ENCODE measurements at places on chromosomes 12 and 14.
A peak's percentile ranks its signal among the peaks of the same experiment; 100 is the strongest.

DNA sequence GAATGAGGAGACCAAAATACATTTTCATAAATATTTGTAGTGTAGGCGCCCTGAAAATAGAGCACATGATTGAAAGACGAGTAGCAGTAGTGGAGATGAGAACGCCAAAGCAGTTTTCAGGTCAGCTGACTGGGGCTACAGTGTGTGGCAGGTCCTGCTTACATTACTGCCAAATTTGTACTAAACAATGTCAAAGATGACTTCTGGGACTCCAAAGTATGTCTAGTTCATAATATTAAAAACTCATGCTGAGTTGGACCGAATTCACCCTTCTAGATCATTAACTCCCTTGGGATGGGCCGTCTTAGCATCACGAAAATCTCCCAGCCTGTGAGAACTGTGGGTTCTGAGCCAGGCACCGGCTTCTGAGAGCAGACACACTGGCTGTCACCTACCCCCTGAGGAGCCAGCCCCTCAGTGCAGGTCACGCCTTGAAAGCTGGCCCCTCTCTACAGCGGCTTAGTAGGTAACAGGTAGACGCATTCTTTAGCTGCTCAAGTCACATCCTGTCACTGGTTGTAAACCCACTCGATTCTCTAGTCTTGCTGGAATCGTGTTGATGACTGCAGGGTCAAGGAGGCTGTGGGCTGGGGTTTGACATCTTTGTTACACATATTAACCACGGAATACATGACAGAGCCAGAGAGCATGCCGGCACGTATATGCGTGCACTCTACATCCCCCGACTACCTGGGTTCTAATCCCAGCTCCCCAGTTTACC is 210.4 kb downstream of the ETV6 start:
- no peak for DNase-seq

DNA sequence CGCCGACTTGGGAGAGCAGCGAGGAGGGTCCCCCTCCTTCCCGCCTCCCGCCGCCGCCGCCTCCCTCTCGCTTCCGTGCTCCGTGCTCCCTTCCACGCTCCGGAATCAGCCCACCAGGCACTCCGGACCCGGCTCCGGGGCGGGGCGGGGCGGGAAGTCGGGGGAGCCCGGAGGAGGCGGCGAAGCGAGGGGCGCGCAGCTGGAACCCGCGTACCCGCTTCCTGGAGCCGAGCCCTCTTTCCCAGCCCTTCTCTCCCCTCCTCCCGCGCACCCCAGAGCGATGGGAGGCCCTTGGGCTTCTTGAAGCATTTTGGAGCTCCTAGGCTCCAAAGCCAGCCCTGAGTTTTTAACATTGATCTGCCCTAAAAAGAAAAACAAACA is at the start of gene SYNDIG1L:
Gene SYNDIG1L (minus strand): TSS at position 9 of the 381 bp plus-strand sequence. CDS start 16,466 bp downstream, outside the sequence.
- DNase-seq, result no peak

DNA sequence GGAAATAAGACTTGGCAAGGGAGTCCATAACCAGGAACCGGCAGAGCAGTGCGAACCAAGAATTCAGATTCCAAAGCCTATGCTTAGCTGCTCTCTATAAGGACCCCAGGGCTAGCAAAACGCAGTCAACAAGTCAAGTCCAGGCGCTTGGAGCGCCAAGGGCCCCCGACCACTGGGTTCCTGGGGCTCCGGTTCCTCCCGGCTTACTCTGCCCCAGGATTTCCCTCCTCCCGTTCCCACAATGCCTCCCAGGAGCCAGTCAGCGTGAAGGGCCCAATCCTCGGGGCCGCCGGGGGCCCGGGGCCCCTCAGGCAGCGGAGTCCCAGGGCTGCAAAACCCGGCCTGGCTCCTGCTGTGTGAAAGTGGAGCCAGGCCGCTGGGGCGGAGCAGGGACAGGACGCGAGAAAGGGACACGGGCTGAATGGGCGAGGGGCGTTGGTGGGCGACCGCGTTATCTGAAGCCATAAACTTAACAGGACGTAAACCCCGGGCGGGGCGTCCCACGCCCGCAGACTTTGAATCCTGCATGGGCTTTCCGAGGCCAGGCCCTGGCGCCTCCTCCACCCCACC is 1.5 kb downstream of the KRT8 start:
- peak; percentile 82 for DNase-seq

DNA sequence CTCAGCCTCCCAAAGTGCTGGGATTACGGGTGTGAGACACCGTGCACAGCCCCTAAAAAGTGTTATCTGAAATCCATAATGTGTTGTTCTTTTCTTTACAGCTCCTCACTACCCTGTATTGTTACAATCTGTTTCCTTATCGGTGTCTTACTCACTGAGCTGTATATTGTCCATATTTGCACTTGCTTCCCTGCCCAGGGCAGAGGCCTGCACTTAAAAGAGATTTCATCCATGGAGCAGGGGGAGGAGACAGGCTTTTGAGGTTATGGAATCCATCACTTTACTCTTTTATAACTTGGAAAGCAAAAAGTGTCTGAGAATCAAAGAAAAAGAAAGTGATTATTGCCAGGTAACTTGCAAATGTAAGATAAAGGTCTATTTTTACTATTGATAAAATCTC is 251.0 kb downstream of the DIO2 start:
- DNase-seq, result no peak

DNA sequence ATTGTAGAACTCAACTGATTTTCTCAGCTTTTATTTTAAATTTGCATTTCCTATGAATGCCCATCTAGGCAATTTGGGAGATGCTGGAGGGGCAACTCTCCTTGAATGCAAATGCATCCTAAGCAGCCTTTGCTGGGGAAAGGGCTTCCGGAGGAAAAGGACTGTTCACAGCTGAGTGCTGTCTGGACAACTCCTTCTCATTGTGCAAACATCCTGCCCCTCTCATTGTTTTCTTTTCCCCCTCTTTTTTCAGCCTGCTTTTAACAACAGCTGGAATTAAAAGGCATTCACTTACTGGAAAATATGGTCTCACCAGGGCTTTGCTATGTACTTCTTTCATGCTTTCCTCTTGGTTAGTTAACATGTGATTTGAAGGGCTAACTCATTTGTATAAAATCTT is 397.8 kb downstream of the FUT8 start:
- no peak for DNase-seq
